ENCODE measurements at places on chromosomes 1 and 21. TPM values are rescaled to one million over a fixed set of nuclear protein-coding genes. Genes with fewer than 3 reads are reported as not detected.
A peak's percentile ranks its signal among the peaks of the same experiment; 100 is the strongest.

The HLCS gene
- polyA plus RNA-seq: 11.4 TPM

The GBP2 gene
- polyA plus RNA-seq: 8.0 TPM

DNA sequence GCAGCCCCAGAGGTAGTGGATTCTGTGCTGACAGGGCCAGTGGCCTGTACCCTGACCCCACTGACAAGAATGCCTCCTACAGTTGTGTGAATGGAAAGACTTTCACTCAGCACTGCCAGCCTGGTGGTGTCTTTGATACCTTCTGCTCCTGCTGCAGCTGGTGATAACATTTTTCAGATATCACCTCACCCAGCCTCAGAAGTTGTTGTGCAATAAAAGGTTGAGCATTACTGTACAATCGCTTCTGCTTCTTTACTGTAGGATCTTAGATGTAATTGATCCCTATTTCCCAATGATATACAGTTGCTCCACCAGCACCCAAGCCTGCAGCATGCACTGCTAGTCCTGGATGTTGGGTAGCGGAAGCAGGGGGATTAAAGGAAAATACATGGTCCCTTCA, 4.8 kb upstream of the CHIA start:
- DNase-seq: no peak

DNA sequence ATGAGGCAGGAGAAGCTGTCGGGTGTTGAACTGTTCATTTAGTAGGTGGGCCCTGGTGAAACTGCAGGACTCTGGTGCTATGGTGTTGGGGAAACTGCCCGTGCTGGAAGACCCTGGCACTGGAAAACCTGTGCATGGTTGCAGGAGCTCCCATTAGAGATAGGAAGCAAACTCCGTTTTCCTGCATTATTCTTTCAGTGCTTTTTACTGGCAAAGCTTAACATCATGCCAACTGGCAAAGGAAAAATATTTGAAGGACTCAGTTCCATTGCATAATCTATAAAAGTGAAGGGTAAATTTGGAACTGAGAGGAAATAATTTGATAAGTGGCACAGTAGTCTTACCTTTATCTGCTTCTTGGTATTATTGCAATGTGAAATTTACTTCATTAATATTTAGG, 31.7 kb upstream of the MPC2 start:
- no peak for DNase-seq

DNA sequence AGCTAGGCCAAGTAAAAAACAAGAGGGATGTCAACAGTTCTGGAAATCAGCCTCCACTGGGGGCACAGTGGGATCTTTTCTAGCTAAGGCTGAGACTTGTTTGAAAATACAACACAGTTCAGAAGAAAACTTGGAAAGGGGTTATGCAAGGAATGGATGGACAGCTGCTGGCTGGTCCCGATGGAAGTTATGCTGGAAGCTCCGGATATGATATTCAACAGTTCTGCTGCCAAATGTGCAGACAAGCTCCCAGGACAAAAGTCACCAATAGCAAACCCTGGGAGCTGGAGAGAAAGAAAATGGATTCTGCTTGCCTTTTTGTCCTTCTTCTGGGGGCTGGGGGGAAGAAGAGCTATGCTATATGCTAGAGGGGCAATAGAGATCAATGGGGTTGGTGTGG, 14.3 kb downstream of the LMX1A start:
- peak; percentile 47 for DNase-seq

All from muscle of back (tissue), 13 donors.